Thyroid gland (tissue), 4 donors: ENCODE measurements at places on chromosomes 7 and 10.

DNA sequence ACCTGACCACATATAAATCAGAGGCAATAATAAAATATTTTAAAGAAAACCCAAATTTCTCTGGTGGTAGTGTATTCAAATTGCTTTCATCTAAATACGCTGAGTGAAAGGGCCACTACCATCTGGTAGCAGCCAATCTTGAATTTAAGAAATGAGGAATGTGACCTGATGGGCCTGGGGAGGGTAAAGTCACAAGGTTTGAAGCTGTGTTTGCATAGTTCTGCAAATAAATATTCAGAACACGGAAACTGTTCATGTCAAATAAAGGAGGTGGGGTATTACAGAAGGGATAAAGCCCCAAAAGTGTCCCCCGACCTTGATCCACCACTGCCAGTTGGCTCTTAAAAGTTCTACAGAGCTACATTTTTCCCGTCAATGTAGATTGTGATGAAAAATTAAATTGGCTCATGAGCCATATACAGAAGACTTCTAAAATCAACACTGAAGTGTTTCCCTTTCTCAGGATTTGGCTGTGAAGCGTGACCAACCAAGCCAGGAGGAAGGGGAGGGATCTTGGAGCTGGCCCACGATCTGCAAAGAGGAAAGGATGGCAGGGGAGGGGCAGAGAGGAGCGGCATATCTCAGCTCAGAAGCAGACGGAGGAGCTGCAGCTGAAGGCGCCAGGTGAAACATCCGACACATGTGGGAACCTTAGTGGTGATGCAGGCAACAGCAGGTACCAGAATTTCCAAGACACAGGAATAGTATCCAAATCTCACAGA, 39.6 kb downstream of the MPP7 start:
- no peaks in the 10 kb centered on the region for H3K36me3 ChIP-seq
- peak; percentile 81 for DNase-seq
- H3K4me1 ChIP-seq = peaks cover 15% of the 10 kb centered on the region
- no peaks in the 10 kb centered on the region for H3K27me3 ChIP-seq

- no peaks in the 10 kb centered on the region for H3K36me3 ChIP-seq
- H3K27me3 ChIP-seq = no peaks in the 10 kb centered on the region
- H3K27ac ChIP-seq = no peak overlapping the region
- H3K4me1 ChIP-seq = no peaks in the 10 kb centered on the region
These were observed 136.4 kb upstream of the ITGB1 start for GRCh38 chr10:33094263-33095051.

GRCh38 chr10:131271966-131272365, 39.6 kb downstream of the TCERG1L start:
- no peaks in the 10 kb centered on the region for H3K27me3 ChIP-seq
- peaks cover 9% of the 10 kb centered on the region for H3K4me1 ChIP-seq
- H3K36me3 ChIP-seq = no peaks in the 10 kb centered on the region
- H3K27ac ChIP-seq = no peak overlapping the region
- no peak overlapping the region for H3K4me3 ChIP-seq

- no peak overlapping the region for H3K4me3 ChIP-seq
- no peak for DNase-seq
These were observed 94.4 kb upstream of the FGFR2 start for GRCh38 chr10:121692626-121693025.

GRCh38 chr10:101566333-101567164, 21.5 kb downstream of the POLL start:
- no peaks in the 10 kb centered on the region for H3K36me3 ChIP-seq
- H3K27me3 ChIP-seq = peaks cover 11% of the 10 kb centered on the region
- no peak overlapping the region for H3K27ac ChIP-seq
- peaks cover 6% of the 10 kb centered on the region for H3K4me1 ChIP-seq
- DNase-seq = no peak

- H3K36me3 ChIP-seq = no peaks in the 10 kb centered on the region
- no peak for DNase-seq
- no peaks in the 10 kb centered on the region for H3K27me3 ChIP-seq
- no peak overlapping the region for H3K4me3 ChIP-seq
- no peaks in the 10 kb centered on the region for H3K4me1 ChIP-seq
- H3K27ac ChIP-seq = no peak overlapping the region
These were observed 220.9 kb upstream of the HABP2 start for GRCh38 chr10:113331961-113332360.

DNA sequence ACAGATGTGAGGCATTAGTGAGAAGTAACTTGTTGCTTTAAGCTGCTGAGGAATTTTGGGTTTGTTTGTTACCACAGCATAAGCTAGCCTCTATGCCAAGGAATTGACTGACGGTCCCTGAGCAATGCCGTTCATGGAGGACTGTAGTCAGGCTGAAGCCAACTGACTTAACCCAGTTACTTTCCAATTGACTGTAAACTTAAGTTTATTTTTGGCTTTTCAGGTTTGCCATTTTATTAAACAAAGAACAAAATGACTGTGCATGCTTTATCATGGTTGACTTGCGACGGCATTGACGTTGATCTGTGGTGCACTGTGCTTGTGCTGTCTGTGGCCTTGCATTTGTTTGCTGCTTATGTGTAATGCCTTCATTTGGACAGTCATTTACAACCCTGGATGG, 53.5 kb downstream of the DNAJB9 start:
- H3K27me3 ChIP-seq = no peaks in the 10 kb centered on the region
- H3K36me3 ChIP-seq = no peaks in the 10 kb centered on the region
- no peak overlapping the region for H3K27ac ChIP-seq
- no peaks in the 10 kb centered on the region for H3K4me1 ChIP-seq

DNA sequence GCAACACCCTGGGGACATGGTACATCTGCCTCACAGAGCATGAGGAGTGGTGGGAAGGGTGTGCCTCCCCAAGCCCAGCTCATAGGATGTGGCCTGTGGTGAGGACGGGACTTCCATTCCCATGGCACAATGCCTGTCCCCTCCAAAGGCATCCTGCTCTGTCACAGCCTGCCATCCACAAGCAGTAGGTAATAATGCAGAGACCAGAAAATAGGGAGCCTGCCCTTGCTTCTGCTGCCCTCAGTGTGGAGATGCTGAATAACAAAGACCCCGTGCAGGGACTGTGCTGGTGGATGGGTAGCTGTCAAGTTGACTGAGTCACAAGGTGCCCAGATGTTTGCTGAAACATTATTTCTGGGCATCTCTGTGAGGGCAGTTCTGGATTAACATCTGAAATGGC, 199.9 kb upstream of the GRB10 start:
- H3K27me3 ChIP-seq = no peaks in the 10 kb centered on the region
- H3K27ac ChIP-seq = no peak overlapping the region
- no peaks in the 10 kb centered on the region for H3K36me3 ChIP-seq
- no peaks in the 10 kb centered on the region for H3K4me1 ChIP-seq
- no peak overlapping the region for H3K4me3 ChIP-seq

GRCh38 chr10:92421550-92421949, 130.6 kb downstream of the MARCHF5 start:
- H3K36me3 ChIP-seq = no peaks in the 10 kb centered on the region
- H3K27ac ChIP-seq = no peak overlapping the region
- H3K4me1 ChIP-seq = peaks cover 4% of the 10 kb centered on the region
- no peak overlapping the region for H3K4me3 ChIP-seq

GRCh38 chr10:89086801-89087521, 96.4 kb downstream of the FAS start:
- peak; percentile 6 for DNase-seq
- H3K4me1 ChIP-seq = peaks cover 3% of the 10 kb centered on the region
- H3K4me3 ChIP-seq = no peak overlapping the region
- peak overlapping the region; percentile 10 for H3K27ac ChIP-seq
- H3K27me3 ChIP-seq = no peaks in the 10 kb centered on the region

GRCh38 chr10:34018129-34018528, 683.7 kb upstream of the NRP1 start:
- H3K4me3 ChIP-seq = no peak overlapping the region
- H3K4me1 ChIP-seq = no peaks in the 10 kb centered on the region
- H3K36me3 ChIP-seq = no peaks in the 10 kb centered on the region
- DNase-seq = no peak
- no peaks in the 10 kb centered on the region for H3K27me3 ChIP-seq

- no peak overlapping the region for H3K27ac ChIP-seq
- DNase-seq = no peak
- H3K4me1 ChIP-seq = no peaks in the 10 kb centered on the region
- no peak overlapping the region for H3K4me3 ChIP-seq
- no peaks in the 10 kb centered on the region for H3K36me3 ChIP-seq
- H3K27me3 ChIP-seq = no peaks in the 10 kb centered on the region
These were observed 52.2 kb upstream of the INHBA start for GRCh38 chr7:41755096-41755495.

DNA sequence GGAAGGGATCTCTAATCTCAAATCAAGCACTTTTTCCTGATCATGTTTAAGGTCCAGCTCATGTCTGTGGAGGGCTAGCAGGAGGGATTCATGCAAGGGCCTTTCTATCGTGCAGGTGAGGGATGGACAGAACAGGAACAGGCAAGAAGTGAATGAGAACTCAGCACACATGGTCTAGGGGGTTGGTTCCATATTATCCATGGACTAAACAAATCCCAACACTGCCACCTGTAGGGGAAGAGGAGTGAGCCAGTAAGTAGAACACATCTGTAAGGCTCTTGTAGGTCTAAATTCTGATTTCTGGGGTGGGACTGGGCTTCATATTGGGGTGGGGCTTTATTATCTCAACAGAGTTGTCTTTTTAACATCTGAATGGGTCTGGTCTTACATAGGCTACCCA, 138.0 kb upstream of the TARP start:
- H3K4me1 ChIP-seq = peaks cover 6% of the 10 kb centered on the region
- H3K27ac ChIP-seq = no peak overlapping the region
- no peak overlapping the region for H3K4me3 ChIP-seq
- no peaks in the 10 kb centered on the region for H3K36me3 ChIP-seq
- no peaks in the 10 kb centered on the region for H3K27me3 ChIP-seq

DNA sequence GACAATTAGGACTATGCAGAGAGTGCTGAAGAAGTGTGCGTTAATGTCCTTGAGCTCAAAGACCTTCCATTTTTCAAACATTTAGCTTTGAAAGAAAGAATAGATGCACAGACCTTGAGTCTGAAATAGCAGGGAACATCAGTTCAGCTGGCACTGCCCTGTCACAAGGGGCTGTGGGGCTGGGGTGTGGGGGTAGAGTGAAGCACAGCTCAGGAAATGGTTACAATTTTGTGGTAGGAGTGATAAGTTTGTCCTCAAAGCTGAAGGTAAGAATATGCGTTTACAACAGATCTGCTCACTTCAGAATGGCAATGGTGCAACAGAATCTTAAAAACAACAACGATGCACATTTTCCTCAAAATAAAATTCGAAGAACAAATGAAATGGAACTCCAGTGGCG, 33.6 kb downstream of the SMKR1 start:
- DNase-seq = no peak
- H3K4me1 ChIP-seq = no peaks in the 10 kb centered on the region
- no peak overlapping the region for H3K4me3 ChIP-seq
- H3K27me3 ChIP-seq = no peaks in the 10 kb centered on the region

- no peak overlapping the region for H3K4me3 ChIP-seq
- no peaks in the 10 kb centered on the region for H3K27me3 ChIP-seq
- H3K4me1 ChIP-seq = peaks cover 7% of the 10 kb centered on the region
- DNase-seq = no peak
These were observed 244.7 kb downstream of the PTEN start for GRCh38 chr10:88108115-88108610.

- H3K27ac ChIP-seq = no peak overlapping the region
- DNase-seq = peak; percentile 38
- H3K36me3 ChIP-seq = no peaks in the 10 kb centered on the region
These were observed 8.7 kb upstream of the BAMBI start for GRCh38 chr10:28668363-28669226.

DNA sequence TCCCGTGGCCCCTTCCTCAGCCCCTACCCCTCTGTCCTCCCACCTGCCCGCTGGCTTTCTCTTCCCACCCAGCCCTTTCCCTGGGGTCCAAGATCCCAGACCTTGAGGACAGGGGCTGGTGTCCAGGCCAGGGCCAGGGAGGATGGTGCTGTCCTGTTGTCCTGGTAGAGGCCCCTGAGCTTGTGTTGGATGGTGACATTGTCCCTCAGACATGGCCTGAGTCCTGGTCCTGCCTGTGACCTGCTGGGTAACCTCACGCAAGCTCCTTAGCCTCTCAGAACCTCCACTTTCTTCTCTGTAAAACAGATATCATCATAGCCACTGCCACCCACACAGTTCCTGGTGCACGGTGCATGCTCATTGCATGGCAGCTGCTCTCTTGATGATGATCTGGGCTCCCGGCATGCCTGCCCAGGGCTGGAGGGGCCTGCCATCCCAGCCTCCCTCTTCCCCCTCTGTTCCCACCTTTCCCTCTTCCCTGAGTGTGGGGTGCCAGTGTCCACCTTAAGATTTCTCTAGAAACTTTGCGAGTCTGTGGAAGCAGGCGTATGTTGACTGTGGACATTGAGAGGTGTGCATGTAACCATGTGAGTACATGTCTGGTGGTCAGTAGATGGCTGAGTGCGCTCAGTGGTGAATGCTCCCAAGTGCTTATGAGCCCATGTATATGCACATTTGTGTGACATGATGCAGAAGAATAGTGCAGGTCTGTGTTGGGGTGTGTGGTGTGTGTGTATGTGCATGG, 60.4 kb downstream of the NEURL1 start:
- DNase-seq = no peak
- H3K27me3 ChIP-seq = no peaks in the 10 kb centered on the region
- peaks cover 7% of the 10 kb centered on the region for H3K4me1 ChIP-seq
- no peak overlapping the region for H3K4me3 ChIP-seq

GRCh38 chr7:2830609-2831376, 13.3 kb downstream of the GNA12 start:
- H3K36me3 ChIP-seq = no peaks in the 10 kb centered on the region
- no peak overlapping the region for H3K4me3 ChIP-seq
- H3K4me1 ChIP-seq = no peaks in the 10 kb centered on the region
- no peak for DNase-seq
- H3K27ac ChIP-seq = no peak overlapping the region
- H3K27me3 ChIP-seq = no peaks in the 10 kb centered on the region

DNA sequence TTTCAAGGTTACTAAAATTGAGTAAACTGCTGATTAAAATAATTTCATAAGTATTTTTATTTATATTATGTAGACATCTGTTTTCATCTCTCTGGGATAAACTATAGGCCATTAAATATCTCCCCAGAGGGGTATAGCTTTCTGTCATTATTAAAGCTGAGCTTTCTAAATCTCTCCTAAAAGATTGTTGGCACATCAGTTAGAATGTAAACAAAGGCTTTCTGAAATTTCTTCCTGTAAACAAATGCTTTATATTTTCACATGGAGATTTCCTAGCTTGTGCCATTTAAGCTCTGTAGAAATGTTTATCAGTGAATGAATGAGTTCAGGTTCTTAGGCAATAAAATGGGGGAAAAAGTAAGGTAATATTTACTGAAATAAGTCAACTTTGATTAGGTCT, 35.7 kb downstream of the PPP1R9A start:
- H3K4me3 ChIP-seq = no peak overlapping the region
- no peaks in the 10 kb centered on the region for H3K4me1 ChIP-seq
- H3K27me3 ChIP-seq = no peaks in the 10 kb centered on the region
- no peaks in the 10 kb centered on the region for H3K36me3 ChIP-seq
- H3K27ac ChIP-seq = no peak overlapping the region

DNA sequence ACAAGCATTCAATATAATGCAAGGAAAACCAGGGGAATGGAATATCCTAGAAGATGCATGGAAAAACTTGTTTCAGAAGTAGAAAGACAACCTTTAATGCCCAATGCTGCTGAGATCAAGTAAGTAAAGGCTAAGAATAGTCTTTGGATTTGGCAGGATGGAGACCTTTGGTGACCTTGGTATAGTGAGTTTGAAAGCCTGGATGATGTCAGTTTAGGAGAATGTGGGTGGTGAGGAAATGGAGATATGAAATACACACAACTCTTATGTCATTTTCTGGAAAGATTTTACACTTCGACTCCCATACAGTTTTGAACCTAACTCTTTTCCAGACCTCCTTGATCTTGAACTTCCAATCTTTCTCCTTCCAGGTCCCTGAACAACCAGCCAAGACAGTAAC, 185.7 kb downstream of the TFEC start:
- H3K27me3 ChIP-seq = no peaks in the 10 kb centered on the region
- no peaks in the 10 kb centered on the region for H3K4me1 ChIP-seq
- no peak overlapping the region for H3K27ac ChIP-seq
- H3K36me3 ChIP-seq = no peaks in the 10 kb centered on the region
